ENCODE measurements at places on chromosomes 6 and 20. TPM values are rescaled to one million over a fixed set of nuclear protein-coding genes. Genes with fewer than 3 reads are reported as not detected.

ZSCAN16 gene
- total RNA-seq = 1.4 TPM

EBF4 gene
- 0.21 TPM for total RNA-seq

GRIK2 gene
- 0.07 TPM for total RNA-seq

CGAS gene
- 1.8 TPM for total RNA-seq

PRDM13 gene
- not detected for total RNA-seq

OOEP gene
- not detected for total RNA-seq

BPIFA1 gene
- 0.42 TPM for total RNA-seq

TMEM74B gene
- not detected for total RNA-seq

RIMS1 gene
- 0.35 TPM for total RNA-seq

BMP5 gene
- total RNA-seq = not detected

RAB32 gene
- total RNA-seq = 47.6 TPM

EDN1 gene
- total RNA-seq = 8.1 TPM

NKX2-4 gene
- total RNA-seq = not detected

RBPJL gene
- not detected for total RNA-seq

ABHD16B gene
- total RNA-seq = not detected

CSNK2A1 gene
- 90.5 TPM for total RNA-seq

BFSP1 gene
- 3.0 TPM for total RNA-seq

FAM83C gene
- total RNA-seq = 3.2 TPM

CNR1 gene
- total RNA-seq = not detected

ARHGAP40 gene
- 0.74 TPM for total RNA-seq

DOK5 gene
- total RNA-seq = not detected

FAM229B gene
- 4.1 TPM for total RNA-seq

ZBTB46 gene
- total RNA-seq = 0.93 TPM

NFKBIE gene
- total RNA-seq = 25.9 TPM

TRIM31 gene
- total RNA-seq = not detected

CDC5L gene
- 17.0 TPM for total RNA-seq

CCN5 gene
- 0.63 TPM for total RNA-seq

RAD21L1 gene
- total RNA-seq = not detected

TRAPPC3L gene
- total RNA-seq = not detected

HNF4A gene
- total RNA-seq = not detected

MAK gene
- total RNA-seq = 0.07 TPM

TINAG gene
- not detected for total RNA-seq

ME1 gene
- total RNA-seq = 29.6 TPM

TGM3 gene
- total RNA-seq = 0.14 TPM

RSPH9 gene
- 0.23 TPM for total RNA-seq

RPP40 gene
- total RNA-seq = 14.1 TPM

GLP1R gene
- total RNA-seq = not detected

DDO gene
- not detected for total RNA-seq

HFE gene
- total RNA-seq = 8.0 TPM

VNN1 gene
- total RNA-seq = not detected

LHFPL5 gene
- total RNA-seq = not detected

SLC16A10 gene
- 0.09 TPM for total RNA-seq

SEMG1 gene
- total RNA-seq = not detected

GPX5 gene
- total RNA-seq = not detected

CFB gene
- 3.9 TPM for total RNA-seq

PAX1 gene
- total RNA-seq = not detected

TMC2 gene
- total RNA-seq = not detected

CAP2 gene
- total RNA-seq = 3.7 TPM

POLR1H gene
- 54.7 TPM for total RNA-seq

ARFGEF3 gene
- 3.0 TPM for total RNA-seq
